ENCODE measurements at places on chromosomes 7 and 10. TPM values are rescaled to one million over a fixed set of nuclear protein-coding genes. Genes with fewer than 3 reads are reported as not detected.

GRCh38 chr7:115359955-115360354 is 438.1 kb downstream of the MDFIC start:
- DNase-seq, result no peak

DNA sequence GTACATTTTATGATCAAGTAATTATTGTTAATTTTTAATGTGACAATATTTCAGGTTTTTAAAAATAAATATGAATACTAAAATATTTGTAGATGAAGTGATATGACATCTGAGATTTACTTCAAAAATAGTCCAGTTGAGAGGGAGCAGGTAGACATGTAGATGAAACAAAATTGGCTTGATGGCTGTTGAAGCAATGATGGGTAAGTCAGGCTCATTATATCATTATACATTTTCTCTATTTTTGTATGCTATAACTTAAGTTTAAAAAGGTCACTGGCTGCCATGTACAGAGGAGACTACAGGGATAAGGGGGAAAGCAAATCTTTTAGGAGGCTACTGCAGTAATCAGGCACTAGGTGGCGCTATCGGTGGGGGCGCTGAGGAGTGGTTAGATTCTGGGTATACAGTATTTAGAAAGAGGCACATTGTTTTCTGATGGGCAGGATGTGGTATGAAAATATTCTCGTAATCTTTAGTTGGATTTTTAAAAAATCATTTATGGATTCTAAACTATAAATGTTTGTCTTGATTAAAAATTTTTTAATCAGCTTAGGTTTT is 189.8 kb upstream of the IMMP2L start:
- DNase-seq, result peak; percentile 61

- no peak for DNase-seq
Observed at GRCh38 chr10:49037187-49037586, 78.1 kb downstream of the VSTM4 start.

DNA sequence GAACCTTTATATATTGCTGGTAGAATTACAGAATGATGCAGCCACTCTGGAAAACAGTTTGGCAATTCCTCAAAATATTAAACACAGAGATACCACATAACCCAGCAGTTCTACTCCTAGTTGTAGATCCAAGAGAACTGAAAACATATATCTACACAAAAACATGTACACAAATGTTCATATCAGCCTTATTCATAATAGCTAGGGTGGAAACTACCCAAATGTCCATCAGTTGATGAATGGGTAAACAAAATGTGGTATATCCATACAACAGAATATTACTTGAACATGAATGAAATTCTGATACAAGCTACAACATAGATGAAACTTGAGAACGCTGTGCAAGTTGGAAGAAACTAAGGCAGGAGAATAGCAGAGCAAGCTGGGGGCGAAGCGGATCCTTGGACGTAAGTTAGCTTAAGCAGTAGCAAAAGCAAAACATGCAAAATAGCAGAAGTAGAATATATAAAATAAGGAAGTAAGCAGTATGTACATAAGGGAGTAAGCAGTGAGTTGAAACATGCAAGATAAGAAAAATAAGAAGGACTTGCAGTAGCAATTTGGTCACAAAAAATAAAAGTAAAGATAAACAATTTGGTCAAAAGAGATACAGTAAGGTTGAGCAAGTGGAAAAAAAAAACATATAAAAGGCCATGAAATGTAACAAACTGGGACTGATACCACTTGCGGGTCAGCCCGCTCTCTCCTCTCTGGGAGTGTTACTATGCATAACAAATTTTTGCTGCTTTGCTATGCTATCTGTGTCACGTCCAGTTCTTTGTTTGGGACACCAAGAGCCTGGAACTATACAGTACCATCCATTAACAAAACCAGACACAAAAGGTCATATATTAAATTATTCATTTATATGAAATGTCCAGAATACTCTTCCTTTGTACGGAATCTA is 18.0 kb upstream of the HILPDA start:
- DNase-seq, result no peak

GRCh38 chr7:137961200-137962177 is 40.4 kb downstream of the CREB3L2 start:
- DNase-seq, result no peak

The TMEM176B gene
- 0.20 TPM for total RNA-seq

DNA sequence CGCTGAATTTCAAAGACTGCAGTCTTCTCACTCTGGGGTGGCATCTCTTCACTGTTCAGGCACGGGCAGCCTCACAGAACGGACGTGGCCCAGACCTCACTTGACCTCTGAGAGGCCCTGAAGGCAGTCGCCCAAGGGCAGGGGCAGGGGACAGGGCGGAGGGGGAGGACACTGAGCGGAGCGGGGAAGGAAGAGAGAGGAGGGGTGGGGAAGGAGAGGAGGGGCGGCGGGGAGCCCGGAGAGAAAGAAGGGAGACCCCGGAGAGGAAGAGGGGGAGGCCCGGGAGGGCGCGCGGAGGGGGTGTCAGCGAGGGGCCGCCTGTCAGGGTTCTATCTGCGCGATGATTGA is 58.7 kb upstream of the COMTD1 start:
- no peak for DNase-seq

- DNase-seq, result no peak
Observed at GRCh38 chr7:27133409-27134231, 3.1 kb upstream of the HOXA4 start.

The EPHA1 gene
- total RNA-seq, result 2.8 TPM

The SPDYE6 gene
- not detected for total RNA-seq

DNA sequence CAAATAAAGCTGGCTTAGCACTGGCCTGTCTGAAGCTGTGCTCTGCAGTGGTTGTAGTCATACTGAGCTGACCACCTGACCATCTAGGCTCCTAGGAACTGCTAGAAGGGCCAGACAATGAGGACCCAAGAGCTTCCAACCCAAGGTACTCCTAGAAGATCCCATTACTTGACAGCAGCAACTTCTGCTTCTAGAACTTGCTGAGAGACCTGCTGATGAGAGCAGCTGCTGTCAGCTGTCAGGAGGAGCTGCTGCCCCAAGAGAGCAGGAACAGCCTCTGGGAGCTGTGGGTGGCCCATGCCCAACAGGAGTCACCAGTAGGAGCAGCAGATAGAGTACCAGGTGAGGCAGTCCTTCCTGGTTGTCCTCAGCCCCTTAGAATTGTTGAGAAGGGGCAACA is 70.2 kb downstream of the RBM20 start:
- no peak for DNase-seq

DNA sequence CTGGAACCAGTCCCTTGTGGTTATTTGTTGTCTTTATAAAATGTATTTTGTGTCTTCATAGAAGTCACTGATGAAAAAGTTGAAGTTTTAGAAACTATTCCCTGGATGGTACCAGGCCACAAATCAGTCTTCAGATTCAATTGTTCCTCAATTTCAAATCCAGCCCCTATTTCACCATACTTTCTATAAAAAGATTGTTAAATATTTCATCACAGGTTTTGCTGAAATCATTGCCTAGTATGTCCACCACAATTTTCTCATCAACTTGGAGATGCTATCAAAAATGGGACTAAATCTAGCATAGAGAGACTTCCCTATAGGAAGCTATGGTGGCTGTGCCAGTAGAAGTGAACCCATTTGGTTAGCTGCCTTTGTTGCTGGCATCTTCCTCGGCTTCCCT is 118.5 kb downstream of the RAB18 start:
- no peak for DNase-seq

DNA sequence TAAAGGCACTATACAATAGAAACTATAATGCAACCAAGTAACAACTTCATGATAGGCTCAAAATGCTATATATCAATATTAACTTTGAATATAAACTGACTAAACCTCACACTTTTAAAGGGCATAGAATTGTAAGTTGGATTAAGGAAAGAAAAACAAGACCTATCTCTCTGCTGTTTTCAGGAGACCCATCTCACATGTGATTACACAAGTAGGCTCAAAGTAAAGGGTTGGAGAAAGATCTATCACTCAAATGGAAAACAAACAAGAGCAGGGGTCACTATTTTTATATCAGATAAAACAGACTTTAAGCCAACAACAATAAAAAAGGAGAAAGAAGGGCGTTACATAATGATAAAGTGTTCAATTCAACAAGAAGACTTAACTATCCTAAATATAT is 155.5 kb downstream of the CDK14 start:
- DNase-seq, result no peak

DNA sequence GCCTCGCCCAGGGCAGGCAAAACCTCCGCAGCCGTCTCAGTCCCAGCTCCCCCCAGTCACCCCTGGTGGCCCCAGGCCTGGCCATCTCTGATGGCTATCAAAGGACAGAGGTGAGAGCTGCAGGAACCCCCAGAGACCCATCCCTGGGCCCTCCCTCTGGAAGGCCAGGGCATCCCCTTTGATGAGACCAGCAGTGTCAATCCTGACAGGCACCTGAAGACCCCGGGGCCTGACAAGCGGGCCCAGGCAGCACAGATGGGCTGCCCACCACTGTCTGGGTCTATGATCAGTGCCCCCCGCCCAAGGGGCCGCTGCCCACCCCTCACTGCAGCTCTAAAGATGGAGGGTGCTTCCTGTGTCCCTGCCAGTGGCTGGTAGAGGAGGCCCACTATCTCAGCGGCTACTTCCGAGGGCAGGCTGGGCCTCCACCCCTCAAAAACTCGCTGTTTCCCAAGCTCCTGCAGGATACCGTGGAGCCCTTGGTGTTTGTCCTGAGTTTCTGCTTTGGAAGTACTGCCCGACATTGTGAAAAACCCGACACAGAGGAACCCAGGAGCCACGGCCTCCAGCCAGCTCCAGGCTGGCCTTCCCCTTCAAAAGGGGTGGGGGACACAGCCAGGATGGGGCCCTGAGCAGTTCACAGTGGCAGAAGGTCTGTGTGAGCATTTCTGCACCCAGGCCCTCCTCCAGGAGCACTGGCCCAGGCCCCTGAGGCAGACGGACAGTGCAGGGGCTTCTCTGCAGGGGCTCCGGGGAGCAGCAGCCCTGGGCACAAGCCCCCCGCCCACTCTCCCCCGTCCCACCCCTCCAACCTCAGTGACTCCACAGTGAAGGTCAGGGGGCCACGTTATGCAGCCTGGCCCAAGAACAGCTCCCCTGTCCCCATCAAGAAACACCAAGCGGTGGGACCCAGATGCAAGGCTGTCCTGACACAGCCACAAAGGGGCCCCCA is 99.2 kb downstream of the PDGFA start:
- peak; percentile 30 for DNase-seq

GRCh38 chr7:139734395-139734794 is 43.4 kb downstream of the HIPK2 start:
- DNase-seq, result no peak

DNA sequence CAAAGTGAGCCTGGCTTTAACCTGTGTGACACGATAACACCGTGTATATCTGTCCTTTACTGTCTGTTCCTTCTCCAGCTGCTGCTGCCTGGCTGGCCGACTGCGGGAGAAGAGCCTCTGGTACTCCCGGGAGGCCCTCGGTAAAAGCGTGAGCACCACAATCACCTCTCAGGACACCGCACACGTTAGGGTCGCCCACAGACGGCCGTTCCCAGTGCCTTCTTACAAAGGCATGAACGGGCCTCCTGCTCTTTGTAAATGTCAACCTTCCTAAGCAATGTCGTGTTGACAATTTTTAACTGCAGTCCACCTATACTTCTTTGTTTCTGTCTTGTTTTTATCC is 177.6 kb downstream of the DIP2C start:
- DNase-seq, result no peak

The PNLIPRP3 gene
- total RNA-seq, result not detected

DNA sequence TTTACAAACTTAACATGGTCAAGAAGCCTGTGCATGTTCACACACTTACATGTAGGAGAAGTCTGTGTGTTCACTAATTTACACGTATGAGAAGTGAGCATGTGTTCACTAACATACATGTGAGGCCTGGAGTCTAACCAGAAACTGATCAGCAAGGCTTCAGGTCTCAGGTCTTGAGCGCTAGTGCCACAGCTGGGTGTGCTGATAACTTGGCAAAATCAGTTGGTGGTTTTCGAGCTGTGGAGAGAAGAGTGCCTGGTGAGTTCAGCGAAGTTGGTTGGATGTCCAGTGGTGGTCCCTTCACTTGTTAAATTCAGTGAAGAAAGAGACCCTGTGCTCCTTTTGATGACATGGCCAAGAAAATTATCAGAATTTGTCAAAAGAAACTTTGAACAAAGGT is 98.7 kb downstream of the CELF2 start:
- DNase-seq, result no peak

DNA sequence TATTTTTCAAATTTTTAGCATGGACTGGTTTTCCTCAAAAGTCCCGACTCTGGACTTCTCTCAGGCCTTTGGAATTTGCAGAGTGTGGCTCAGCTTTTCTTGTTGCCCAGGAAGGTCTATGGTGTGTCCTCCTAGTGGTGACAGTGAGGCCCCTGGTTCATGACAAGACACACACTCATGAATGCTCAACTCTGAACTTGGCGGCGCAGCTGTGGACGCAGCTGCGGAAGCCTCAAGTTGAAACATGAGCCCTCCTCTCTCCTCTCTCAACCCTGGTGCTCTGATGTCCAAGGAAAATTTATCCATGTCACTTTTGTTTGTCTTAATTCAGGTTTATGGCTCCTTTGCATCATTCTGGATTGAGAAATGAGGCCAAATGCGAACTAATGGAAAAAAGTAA is 183.9 kb downstream of the HECW1 start:
- no peak for DNase-seq

The DOCK1 gene
- total RNA-seq, result 0.18 TPM

GRCh38 chr10:126302476-126302756 is 85.9 kb downstream of the ADAM12 start:
- no peak for DNase-seq

- DNase-seq, result no peak
Observed at GRCh38 chr7:23357190-23358093, 58.3 kb downstream of the MALSU1 start.

The FOXI2 gene
- not detected for total RNA-seq

DNA sequence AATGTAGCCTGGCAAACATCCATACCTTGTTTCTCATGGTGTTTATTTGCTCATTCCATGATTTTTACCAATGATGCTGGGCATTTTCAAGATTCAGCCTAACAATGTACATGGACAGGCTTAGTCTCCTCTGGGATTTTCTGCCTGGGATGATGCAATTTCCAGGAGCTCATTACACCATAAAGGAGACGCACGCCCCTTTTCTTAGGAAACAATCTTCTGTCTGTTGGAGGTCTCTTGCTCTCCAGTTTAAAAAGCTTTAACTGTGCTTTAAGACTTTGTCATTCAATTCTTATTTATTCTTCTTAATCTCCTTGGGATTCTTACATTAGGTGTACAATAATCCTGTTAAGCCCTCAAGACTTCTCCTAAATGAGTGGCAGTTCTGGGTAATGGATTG is 150.3 kb upstream of the NRP1 start:
- no peak for DNase-seq

- no peak for DNase-seq
Observed at GRCh38 chr10:32950591-32951108, 7.4 kb downstream of the ITGB1 start.

The SLC18A3 gene
- not detected for total RNA-seq

DNA sequence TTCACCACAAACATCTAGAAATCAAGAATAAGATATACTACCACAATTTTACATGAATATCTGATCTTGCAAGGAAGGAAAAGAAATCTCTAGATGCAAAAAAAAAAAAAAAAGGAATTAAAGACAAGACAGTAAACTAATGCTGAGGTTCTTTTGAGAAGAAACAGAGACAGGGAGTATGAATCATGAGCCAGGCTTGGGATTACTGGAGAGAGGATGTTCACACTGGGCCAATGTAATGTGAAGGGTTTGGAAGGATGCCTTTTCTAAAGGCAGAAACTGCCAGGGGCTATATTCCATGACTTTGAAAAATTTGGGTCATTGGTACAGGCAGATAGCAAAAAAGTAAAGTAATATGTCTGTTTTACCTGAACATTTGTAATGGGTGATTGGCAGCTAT is 573.0 kb upstream of the IGFBP3 start:
- no peak for DNase-seq

- DNase-seq, result no peak
Observed at GRCh38 chr7:9186730-9187129, 753.3 kb downstream of the NXPH1 start.

All from CD8-positive, alpha-beta memory T cell (primary cell).